Left cardiac atrium (tissue), 4 donors: ENCODE measurements at places on chromosomes 2 and 18. TPM values are rescaled to one million over a fixed set of nuclear protein-coding genes. Genes with fewer than 3 reads are reported as not detected.

SP3 gene
- total RNA-seq: 42.9 TPM

ERFE gene
- total RNA-seq: not detected

EVA1A gene
- 0.44 TPM for total RNA-seq

DNA sequence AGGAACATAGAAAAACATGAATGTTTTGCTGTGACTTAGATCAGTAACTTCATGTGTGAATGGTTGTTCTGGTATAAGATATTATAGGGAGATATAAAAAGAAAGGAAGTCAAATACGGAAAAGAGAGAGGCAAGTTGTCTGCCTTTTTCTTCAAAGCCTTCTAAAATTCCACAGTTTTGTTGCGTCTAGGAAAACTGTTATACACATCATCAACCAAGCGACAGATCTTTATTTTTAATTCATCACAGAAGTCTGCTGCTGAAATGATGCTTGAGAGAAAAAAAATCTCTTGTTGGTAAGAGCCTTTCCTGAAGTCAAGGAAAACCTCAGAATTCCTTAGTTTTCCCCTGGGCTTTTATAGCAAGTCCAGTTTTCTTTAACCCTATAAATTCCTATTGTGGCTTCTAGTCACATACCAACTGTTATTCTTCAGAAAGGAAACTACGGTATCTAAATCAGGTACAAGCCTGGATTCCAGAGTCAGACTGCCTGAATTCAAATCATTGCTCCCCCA, 36.3 kb upstream of the TANC1 start:
- no peak for DNase-seq

- no peak for DNase-seq
Measured at GRCh38 chr2:101574622-101575021, 99.7 kb upstream of the RFX8 start.

GRCh38 chr2:180669016-180669415, 311.4 kb upstream of the UBE2E3 start:
- no peak for DNase-seq
